ENCODE measurements at places on chromosomes 4 and X. TPM values are rescaled to one million over a fixed set of nuclear protein-coding genes. Genes with fewer than 3 reads are reported as not detected.

PIN4 gene
- polyA plus RNA-seq: 27.4 TPM

CLDN22 gene
- polyA plus RNA-seq: 0.95 TPM

GRCh38 chrX:133374874-133375387 lies 40.4 kb downstream of the GPC4 start:
- DNase-seq: no peak

DNA sequence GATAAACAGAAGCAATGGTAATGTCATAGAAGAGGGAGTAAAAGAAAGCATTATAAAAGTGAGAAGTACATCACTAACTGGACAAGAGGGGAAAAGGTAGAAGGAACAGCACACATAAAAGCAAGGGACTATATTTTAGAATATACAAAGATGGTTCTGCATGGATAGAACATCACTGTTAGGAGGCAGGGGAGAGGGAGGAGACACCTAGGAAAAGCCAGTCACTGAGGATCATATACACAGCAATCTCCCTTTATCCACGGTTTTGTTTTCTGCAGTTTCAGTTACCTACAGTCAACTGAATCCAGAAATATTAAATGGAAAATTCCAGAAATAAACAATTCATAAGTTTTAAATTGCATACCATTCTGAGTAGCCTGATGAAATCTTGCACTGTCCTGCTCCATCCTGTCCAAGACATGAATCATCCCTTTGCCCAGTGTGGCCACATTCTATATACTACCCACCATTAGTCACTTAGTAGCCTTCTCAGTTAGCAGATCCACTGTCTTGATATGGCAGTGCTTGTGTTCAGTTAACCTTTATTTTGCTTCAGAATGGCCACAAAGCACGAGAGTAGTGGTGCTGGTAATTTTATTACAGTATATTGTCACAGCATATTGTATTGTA lies 74.2 kb downstream of the PPA2 start:
- DNase-seq: no peak

GRCh38 chr4:142817442-142817841 lies 28.7 kb downstream of the INPP4B start:
- peak; percentile 47 for DNase-seq

DNA sequence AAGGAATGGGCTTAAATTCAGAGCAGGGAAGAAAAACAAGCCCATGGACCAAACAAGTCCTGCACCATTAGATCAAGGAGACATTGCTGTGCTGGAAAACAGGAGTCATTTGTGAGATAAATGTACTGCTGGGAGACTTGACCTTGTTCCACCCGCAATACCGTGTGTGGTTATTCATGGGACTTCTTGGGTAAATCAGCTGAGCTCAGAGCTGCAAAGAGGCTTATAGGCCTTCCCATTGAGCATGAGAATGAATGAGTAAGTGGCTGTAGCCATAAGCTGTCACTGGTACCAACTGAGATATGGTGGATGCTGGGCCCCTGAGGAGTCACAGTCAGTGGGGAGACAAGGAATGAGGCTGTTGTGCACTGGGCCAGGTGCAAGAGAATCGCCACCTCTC lies 2.3 kb upstream of the CYTL1 start:
- no peak for DNase-seq

LRPAP1 gene
- polyA plus RNA-seq: 128 TPM

- no peak for DNase-seq
These were observed 56.9 kb upstream of the GPRIN3 start for GRCh38 chr4:89364541-89364940.

GRCh38 chr4:116480546-116480945 lies 604.8 kb downstream of the TRAM1L1 start:
- no peak for DNase-seq

GRCh38 chr4:48243887-48244286 lies 25.8 kb downstream of the TEC start:
- no peak for DNase-seq

- DNase-seq: no peak
These were observed 88.7 kb downstream of the ATP11C start for GRCh38 chrX:139844163-139844562.

GPC3 gene
- 469 TPM for polyA plus RNA-seq

DNA sequence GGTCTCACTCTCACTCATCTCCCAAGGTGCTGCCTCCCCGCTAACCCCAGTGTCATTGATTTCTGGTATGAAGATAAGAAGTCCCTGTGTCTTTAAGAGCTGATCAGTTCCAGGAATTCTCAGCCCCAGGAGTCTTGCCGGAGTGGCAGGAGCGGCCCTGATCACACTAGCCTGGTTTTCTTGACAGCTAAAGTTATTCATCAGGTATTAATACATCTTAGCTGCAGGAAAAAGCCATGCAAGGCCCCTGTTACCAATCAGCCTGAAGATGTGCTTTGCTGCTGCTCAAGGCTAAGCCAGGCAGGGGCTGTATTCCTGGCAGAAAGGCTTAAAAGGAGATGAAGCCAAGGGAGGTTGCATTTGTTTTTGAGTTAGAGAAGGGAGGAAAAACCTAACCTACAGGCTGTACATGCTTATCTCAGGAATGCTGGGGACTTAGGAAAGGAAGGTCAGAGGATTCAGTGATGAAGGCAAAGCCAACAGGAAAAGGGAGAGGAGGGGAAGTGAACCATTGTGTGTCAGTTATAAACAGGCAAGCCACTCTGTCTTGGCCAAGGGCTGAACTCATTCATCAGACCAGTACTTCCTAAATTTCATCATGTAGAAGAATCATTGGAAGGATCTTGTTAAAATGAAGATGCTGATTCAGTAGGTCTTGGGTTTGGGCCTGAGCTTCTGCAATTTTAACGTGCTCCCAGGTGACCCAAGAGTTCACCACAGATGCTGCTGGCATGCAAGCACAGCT lies 8.6 kb downstream of the SRPX start:
- no peak for DNase-seq

DNA sequence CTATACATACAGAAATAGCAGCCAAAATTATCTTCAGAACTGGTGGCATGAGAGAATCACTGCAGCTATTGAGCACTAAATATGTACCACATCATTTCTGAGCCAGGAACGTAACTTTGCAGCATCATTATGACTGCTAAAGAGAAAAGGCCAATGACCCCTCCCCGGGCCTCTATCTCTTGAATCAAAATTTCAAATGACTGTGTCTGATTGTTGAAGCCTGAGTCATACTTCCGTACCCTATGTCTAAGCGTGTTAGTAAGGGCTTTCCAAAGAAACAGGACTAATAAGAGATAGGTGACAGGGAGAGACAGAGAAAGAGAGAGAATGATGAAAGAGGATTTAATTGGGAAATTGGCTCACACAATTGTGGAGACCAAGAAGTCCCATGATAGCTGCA lies 445.5 kb upstream of the SPANXN1 start:
- no peak for DNase-seq

DNA sequence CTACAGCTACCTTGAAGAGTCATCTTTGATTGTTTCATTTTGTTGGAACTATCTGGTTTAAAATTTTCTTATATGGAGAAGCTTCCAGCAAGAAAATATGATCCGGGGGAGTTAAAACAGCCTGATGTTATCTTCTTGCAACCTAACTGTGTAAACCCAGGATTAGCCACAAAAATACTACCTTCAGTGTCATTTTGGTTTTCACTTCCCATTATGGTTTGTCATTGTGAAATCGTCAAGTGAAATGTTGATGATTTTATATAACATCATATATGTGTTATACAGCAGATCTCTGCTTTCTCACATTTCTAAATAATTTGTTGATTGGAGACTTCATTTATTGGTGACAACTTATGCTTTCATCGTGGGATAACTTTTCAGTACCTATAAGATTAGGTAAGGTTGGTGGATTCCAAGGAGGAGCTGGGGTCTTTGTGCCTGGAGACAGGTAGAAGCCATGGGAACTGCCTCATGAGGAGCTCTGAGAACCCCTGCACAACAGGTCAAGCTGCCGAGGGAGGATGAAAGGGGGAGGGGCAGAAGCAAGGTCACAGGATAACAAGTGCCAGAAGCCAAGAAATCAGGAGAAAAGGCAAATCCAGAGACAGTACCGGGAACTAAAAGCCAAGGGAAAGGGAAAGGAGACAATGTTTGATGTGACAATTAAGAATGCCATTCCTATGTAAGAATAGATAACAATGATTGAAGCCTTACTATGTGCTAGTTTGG lies 7.2 kb downstream of the ARHGAP24 start:
- DNase-seq: no peak

DNA sequence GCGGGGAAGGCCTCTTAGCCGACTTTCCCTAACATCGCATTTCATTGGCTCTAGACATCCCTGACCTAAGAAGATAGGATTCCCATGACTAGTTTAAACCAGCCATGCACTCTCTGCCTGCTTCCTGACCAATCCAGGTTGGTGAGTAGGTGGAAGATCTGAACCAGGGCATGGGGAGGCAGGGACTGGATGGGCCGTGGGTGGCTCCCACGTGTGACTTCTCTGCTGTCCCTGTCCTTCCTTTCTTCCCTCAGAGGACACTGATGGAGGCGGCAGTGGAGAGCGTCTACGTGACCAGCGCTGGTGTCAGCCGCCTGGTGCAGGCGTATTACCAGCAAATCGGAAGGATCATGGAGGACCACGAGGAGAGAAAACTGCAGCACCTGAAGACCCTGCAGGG lies 90.7 kb downstream of the EVC start:
- no peak for DNase-seq

INPP4B gene
- 15.7 TPM for polyA plus RNA-seq

RBMXL3 gene
- polyA plus RNA-seq: not detected

PABPC1L2A gene
- not detected for polyA plus RNA-seq

DNA sequence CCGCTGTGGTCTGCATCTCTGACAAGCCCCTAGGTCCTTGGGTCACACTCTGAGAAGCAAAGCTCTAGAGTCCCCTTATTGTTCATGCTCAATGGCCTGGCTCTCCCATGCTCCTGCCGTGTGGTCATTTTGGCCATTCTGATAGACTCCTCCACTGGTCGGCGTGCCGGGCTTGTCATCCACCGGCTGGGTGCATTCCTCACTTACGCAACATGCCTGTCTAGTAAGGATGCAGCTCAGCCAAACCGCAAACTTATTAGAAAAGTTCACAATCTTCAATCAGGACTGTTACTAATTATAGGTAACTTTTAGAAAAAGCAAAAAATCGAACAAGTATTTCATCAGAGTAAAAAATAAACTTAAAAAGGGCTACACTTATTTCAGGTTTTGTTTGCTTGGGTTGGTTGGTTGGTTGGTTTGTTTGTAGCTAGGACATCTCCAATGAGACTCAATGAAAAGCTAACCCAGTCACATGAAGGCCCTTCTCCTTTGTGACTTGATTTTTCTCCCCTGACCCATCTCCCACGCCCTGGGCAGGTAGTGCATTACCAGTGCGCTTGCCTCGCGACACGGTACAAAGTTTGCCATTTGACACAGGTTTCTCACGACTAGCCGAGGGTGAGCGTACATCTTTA lies 41.0 kb downstream of the IRF2 start:
- DNase-seq: no peak

GRCh38 chr4:156948738-156949137 lies 22.9 kb downstream of the PDGFC start:
- DNase-seq: no peak

- no peak for DNase-seq
These were observed 69.6 kb downstream of the WNK3 start for GRCh38 chrX:54288277-54288676.

- DNase-seq: no peak
These were observed 532 bp downstream of the RPS4X start for GRCh38 chrX:72276478-72276953.

Data from right lung (tissue), 10 donors.